ENCODE measurements at places on chromosomes 11 and 22. TPM values are rescaled to one million over a fixed set of nuclear protein-coding genes. Genes with fewer than 3 reads are reported as not detected.

The TH gene
- not detected for total RNA-seq

- H3K4me3 ChIP-seq = no peak overlapping the region
- DNase-seq = no peak
- H3K4me1 ChIP-seq = peaks cover 6% of the 10 kb centered on the region
- no peak overlapping the region for H3K27ac ChIP-seq
- H3K27me3 ChIP-seq = no peaks in the 10 kb centered on the region
- H3K36me3 ChIP-seq = no peaks in the 10 kb centered on the region
Observed at GRCh38 chr11:100759856-100760255, 72.8 kb downstream of the ARHGAP42 start.

DNA sequence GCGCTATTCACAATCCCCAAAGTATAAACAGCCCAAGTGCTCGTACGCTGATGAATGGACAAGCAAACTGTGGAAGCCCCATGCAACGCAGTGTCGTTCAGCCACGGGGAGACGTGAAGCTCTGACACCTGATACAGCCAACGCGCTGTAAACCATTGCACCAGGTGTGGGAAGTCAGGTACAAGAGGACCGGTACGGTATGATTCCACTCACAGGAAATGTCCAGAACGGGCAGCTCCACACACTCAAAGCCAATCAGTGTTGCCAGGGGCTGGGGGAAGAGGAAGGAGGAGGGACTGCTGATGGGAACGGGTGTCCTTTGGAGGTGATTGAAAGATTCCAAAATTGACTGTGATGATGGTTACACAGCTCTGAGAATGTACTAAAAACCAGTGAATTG is 64.5 kb downstream of the BRD1 start:
- H3K27me3 ChIP-seq = no peaks in the 10 kb centered on the region
- no peak for DNase-seq
- no peaks in the 10 kb centered on the region for H3K4me1 ChIP-seq
- no peak overlapping the region for H3K4me3 ChIP-seq
- no peaks in the 10 kb centered on the region for H3K36me3 ChIP-seq
- H3K27ac ChIP-seq = no peak overlapping the region

The CAPN1 gene
- 325 TPM for total RNA-seq

The MRGPRE gene
- not detected for total RNA-seq

The LYVE1 gene
- 29.3 TPM for total RNA-seq

The TMEM191B gene
- total RNA-seq = 4.3 TPM

The JAML gene
- total RNA-seq = 3.3 TPM

The MS4A15 gene
- total RNA-seq = 0.13 TPM

DNA sequence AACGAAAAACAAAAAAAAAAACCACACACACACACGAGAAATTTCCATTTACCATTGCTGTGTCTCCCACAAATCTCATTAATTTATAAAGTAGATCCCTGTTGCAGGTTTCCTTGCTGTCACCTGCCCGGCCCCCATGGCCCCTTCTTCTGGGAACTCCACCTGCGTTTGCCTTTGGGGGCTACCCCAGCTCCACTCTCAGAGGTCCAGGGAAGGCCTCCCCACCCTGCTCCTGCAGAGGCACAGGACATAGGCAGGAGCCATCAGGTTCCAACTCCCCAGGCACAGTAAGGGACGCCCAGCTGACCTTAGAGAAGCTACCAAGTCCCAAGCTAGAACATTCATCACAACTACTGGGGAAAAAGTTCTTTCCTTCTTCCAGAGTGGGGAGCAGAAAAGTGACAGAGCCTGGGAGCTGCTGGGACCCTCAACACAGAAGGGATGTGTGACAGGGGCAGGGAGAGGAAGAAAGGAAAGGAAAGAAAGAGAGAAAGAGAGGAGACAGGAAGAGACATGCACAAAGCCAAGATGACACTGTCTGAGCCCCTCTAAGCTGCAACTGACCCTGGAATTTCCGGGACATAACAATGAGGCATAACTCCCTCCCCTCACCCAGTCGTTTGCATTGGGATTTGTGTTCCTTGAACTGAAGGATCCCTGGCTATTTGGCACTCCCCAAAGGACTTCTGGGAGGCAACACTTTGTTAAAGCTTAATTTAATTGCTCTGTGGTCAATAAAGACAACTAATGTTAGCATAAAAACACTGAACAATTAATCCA is 175.7 kb downstream of the SHANK2 start:
- no peaks in the 10 kb centered on the region for H3K4me1 ChIP-seq
- no peak for DNase-seq
- no peaks in the 10 kb centered on the region for H3K27me3 ChIP-seq
- no peak overlapping the region for H3K4me3 ChIP-seq
- H3K36me3 ChIP-seq = no peaks in the 10 kb centered on the region

- H3K27me3 ChIP-seq = no peaks in the 10 kb centered on the region
- no peaks in the 10 kb centered on the region for H3K4me1 ChIP-seq
- no peak overlapping the region for H3K4me3 ChIP-seq
- no peak overlapping the region for H3K27ac ChIP-seq
- no peaks in the 10 kb centered on the region for H3K36me3 ChIP-seq
- no peak for DNase-seq
Observed at GRCh38 chr11:33500861-33501479, 199.7 kb downstream of the C11orf91 start.

DNA sequence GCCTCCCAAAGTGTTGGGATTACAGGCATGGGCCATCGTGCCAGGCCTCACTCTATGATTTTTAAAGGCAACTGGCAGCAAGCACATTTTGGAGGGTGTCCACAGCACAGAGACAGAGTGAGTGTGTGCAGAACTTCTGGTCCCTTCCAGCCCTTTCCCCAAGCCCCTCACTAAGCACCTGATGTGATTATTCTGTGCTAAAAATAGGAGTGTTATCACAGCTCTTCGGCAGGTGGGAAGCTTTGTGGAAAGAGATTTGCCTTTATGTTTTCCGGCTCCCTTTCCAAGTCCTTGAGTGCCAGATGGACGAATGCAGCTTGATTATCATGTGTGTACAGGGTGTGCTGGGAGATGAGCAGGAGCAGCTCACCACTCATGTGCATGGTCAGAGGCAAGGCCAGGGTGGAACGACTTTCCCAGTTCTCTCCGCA is 310.8 kb downstream of the DDX10 start:
- no peak for DNase-seq
- H3K36me3 ChIP-seq = no peaks in the 10 kb centered on the region
- no peak overlapping the region for H3K4me3 ChIP-seq
- no peaks in the 10 kb centered on the region for H3K27me3 ChIP-seq

The SPON1 gene
- 93.9 TPM for total RNA-seq

- H3K27me3 ChIP-seq = peaks cover 17% of the 10 kb centered on the region
- no peak overlapping the region for H3K27ac ChIP-seq
- DNase-seq = no peak
- no peaks in the 10 kb centered on the region for H3K4me1 ChIP-seq
Observed at GRCh38 chr11:129373489-129373953, 2.1 kb upstream of the BARX2 start.

The VPS37C gene
- 35.4 TPM for total RNA-seq

DNA sequence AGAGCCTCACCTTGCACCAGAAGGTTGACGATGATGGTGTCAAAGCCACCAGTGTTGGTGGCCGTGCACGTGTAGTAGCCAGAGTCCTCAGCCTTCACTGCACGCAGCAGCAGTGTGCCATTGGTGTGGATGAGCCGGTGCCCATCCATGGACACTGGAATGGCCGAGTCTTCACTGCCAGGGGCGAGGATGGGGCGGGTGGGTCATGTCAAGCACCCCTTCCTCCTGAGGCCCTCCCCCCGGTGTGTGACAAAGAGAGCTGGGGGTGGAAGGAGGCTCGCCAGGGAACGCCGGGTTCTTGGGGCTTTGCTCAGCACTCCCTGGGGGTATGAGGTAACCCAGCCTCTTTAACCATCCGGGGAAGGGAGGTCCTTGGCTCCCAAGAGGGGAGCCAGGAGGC is 111.6 kb downstream of the CEP164 start:
- no peak for DNase-seq
- no peaks in the 10 kb centered on the region for H3K27me3 ChIP-seq
- H3K36me3 ChIP-seq = no peaks in the 10 kb centered on the region
- no peaks in the 10 kb centered on the region for H3K4me1 ChIP-seq
- H3K4me3 ChIP-seq = no peak overlapping the region

- DNase-seq = no peak
- H3K4me3 ChIP-seq = no peak overlapping the region
Observed at GRCh38 chr11:15500643-15501042, 385.9 kb downstream of the INSC start.
